ENCODE measurements at places on chromosomes 5 and 9.

DNA sequence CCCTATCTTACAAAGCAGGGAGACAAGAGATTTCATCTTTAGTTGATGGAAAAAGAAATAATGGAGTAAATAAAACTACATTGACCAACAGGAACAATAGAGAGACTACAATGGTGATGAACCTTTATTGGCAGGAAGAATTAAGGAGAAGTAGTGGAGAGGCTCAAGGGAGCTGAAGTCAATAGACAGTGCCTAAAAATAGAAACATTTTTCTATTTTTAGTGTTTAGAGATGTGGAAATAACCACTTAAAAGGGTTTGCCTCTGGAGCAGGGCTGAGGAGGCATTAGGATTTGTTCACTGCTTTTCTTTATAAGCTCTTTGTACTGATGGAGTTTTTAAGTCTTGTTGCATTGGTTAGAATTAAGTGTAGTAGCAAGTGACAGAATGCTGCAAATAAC, 98.4 kb upstream of the ERCC6L2 start:
- no peak for DNase-seq

GRCh38 chr5:78907255-78907891, 77.7 kb downstream of the ARSB start:
- DNase-seq, result peak; percentile 81

GRCh38 chr9:27033815-27034403, 28.4 kb upstream of the LRRC19 start:
- DNase-seq, result no peak

DNA sequence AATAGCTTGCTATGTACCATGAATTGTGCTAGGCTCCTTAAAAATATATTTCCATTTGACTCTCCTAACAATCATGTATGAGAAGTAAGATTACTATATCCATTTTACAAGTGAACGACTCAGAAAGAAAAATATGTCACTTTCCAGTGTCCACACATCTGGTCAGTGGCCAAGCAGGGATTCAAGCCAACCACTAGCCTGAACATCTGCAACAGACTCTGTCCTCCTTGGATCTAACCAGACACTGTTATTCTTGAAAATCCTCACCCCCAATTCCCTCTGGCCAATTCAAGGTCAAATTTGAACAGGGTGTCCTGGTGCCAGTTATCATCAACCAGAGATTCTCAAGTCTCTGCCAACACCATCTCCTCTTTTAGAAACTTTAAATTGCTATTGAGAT, 344.1 kb upstream of the WWC1 start:
- no peak for DNase-seq

DNA sequence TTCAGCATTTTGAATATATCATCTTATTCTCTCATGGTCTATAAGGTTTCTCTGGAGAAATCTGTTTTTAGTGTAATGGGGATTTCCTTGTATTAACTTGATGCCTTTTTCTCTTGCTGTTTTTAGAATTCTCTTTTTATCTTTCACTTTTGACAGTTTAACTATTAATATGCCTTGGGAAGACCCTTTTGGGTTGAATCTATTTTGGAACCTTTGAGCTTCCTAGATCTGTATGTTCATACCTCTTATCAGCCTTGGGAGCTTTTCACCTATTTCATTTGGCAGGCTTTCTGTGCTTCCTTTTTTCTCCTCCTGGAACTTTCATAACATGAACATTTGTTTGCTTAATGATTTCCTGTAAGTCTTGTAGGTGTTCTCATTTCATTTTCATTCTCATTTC, 22.2 kb downstream of the RCL1 start:
- no peak for DNase-seq

DNA sequence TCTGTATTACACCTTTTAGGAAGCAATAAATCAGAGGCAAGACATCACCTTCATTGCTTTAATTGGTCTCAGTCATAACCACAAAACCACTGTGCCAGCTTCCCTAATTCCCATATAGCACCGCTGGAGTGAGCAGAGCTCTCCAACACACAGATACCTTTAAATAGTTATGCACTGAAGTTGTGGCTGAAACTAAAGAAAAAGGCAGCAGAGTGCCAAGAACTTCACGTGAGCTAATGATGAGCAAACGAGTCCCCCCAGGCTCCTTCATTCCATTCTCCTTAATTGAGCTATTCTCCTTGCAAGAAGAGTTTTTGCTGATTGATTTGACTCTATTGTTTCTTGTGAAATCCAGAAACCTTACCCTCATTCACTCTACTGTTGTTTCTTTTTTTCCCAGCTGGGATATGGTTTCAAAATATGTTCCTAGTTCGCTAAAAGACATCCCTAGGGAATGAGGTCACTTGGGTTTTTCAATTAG, 501.5 kb downstream of the SPATA31D1 start:
- no peak for DNase-seq

DNA sequence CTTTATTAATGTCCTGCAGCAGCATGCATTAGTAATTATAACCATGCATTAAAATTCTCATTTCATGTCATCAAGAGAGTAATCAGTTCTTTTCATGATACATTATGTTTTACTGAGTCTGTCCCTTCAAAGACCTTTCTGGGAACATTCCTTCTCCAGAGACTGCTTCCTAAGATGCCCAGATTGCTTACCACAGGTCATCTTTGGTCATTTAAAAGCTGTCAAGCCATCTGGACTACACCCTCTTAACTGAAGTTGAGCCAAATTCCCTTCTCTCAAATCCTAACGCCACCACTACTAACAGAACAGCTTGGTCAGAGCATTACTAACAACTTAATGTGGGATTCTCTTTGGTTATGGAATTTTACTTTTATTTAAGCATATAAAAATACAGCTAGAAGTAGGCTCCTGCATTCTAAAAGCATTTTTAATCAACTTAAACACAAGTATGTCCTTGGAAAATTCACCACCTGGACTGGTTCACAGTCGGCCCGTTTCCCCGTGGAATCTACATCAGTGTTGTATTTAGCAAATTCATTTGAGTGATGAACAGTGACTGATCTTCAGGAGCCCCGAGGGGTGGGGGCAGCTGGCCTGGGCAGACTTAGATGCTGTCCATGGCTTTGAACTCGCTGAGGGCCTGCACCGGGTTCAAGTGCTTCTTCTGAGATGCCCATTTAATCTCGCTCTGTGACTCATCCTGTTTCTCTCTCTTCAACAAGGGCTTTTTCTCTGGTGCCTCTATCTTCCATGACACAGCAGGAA, 92.8 kb upstream of the CCDC112 start:
- DNase-seq, result no peak

- DNase-seq, result no peak
Observed at GRCh38 chr9:33288235-33288634, 2.1 kb upstream of the NFX1 start.

- no peak for DNase-seq
Observed at GRCh38 chr5:89513299-89514044, 630.5 kb upstream of the MEF2C start.

GRCh38 chr9:89425921-89426383, 72.0 kb downstream of the SEMA4D start:
- no peak for DNase-seq

DNA sequence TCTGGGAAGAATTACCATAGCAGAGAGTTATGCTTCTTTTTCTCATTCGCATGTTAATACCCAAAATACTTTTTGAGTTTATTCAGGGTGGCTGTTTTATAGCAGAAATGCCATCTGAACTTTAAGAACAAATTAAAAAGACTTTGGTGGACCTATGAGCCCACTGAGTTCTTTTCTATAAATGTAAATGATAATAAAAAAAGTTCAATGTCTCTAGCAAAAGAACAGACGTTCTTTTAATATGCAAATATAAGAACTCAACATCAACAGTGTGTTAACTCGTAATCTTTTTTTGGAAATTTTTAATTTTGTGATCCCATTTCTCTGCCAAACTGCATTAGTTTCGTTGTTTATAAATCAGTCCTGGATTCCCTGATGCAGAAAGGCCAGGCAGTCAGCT, 1283.0 kb upstream of the NUDT12 start:
- no peak for DNase-seq

DNA sequence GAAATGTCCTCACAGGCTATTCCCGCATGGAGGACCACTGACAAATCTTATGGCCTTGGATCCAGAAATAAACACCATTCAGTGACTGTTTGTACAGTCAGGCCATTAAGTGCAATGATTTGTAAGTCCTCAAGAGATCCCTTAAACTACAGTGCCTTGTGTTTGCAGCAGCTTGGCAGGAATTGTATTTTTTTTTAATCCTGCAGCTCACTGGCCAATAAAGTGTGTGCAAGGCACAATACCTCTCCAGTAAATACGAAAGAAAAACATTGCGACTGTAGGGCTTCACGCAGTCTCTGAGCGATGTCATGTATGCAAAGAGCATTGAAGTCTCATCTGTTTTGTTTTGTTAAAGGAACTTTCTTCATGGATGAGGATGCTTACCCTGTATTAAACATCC, 74.2 kb upstream of the TUSC1 start:
- DNase-seq, result no peak

DNA sequence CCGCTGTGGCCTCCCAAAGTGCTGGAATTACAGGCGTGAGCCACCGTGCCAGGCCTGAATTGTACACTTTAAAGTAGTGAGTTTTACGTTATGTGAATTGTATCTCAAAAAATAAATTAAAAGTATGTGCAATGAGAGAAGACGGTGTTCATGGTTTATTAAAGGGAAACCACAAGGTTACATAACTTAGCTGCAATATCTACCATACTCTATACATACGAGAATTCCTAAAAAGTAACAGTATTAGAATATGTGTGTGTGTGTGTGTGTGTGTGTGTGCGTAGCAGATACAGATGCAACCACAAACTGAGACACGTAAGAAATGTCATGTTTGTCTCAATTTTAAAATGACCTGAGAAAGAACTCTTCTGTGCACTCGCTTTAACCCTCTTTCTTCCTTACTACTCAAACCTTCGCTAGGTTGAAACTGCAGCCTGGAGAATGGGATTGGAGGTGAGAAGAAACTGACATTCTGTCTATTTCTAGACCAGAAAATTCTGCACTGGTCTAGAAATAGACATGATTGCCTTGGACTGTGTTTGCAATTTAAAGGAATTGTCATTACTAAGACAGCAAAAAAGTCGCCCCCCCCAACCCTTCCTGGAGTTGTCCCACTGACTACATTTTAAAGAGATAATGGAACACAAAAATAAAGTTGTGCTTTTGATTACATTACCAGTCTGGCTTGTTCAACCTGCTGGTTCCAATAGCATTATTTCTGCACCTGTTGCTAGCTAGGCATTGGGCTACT, 167.0 kb downstream of the RGS3 start:
- DNase-seq, result no peak

DNA sequence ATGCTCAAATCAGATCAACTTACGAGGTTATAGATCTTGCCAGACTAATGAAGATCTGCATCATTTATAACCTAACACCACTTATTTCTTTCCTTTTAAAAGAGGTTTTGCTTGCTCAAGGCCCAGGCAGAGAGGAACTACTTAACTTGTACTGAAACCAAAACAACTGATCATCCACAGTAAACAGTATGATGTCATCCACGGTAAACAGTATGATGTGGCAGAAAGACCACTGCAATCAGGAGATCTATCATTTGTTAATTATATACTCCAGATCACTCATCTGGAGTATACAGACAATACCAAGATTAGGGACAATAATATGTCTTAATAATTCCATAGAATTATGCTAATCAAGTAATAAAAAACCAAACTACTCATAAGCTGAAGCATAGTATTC, 116.8 kb downstream of the ADAMTS6 start:
- DNase-seq, result no peak

GRCh38 chr5:139762615-139763170, 32.9 kb upstream of the PSD2 start:
- DNase-seq, result no peak

DNA sequence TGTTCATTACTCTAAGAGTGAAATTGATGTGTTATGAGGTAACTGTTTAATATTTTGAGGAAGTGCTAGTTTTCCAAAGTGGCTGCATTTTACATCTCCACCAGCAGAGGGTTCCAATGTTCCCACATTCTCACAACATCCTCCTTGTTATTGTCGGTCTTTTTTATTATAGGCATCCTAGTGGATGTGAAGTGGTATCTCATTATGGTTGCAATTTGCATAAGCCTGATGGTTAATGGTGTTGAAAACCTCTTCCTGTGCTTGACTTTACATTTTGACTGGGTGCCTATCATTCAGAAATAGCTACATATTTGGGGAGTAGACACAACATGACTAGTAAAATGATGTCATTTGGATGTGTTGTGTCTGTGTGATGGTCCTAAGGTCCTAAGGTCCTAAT, 143.6 kb downstream of the MRPS30 start:
- DNase-seq, result no peak

GRCh38 chr5:31122998-31123951, 70.2 kb upstream of the CDH6 start:
- no peak for DNase-seq

GRCh38 chr5:16137177-16137576, 42.4 kb downstream of the MARCHF11 start:
- no peak for DNase-seq

DNA sequence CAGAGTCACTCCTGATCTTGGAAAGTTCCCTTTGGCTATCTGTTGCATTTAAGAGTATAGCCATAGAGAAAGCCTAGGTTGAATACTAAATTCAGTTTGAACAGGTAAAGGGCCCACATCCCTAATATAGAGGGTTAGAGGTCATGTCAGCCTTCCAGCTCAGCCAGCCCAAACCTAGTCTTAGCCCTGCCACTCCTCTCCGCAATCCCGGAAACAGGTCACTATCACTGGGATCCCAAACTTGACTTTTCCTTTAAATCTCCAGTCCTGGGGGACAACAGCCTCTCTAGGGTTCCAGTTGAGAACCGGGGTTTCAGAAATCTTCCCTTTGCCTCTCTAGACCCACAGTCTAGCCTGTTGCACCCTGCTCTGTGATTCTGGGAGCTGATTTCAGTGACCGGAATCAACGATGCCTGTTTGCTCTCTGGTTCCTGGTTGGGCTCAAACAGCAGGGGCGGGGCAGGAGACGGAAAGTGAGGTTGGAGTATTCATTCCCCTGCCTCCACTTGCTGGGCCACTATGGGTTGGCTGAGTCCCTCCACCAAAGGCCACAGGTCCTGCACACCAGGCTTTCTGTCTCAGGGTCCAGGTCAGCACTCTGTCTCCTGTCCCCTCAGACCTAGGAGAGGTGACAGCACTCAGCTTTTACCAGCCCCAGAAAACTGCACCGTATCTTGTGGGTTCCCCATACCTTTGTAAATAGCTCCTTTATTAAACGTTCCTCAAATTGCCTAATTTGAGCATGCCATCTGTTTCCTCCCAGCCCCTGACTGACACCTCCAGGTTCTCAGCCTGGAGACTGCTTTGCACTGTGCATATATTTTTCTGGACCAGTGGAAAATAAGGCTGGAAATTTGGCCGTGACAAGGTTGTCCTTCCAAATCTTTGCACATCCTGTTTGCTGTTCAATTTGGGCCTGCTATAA, 23.8 kb upstream of the CPEB4 start:
- DNase-seq, result peak; percentile 83

DNA sequence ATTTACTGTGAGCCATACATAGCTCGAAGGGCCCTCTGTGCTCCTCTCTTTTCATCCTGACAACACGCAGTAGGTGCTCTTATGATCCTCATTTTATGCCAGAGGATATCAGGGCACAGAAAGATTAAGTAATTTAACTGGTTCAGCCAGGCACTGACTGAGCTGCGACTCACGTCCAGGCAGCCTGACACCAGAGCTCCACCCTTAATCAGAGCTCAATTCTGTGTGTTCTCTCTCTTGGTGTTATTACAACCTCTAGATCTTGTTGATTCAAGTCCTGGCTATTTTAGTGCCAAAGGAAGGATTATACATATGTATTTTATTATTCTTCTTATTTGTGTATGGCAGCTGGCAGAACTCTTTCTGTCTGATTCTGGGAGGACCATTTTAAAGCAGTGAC, 59.7 kb downstream of the OSMR start:
- DNase-seq, result no peak

- DNase-seq, result no peak
Observed at GRCh38 chr9:82206946-82207345, 218.4 kb downstream of the SPATA31D1 start.
